ENCODE measurements at places on chromosomes 6 and 20.

- peak; percentile 45 for DNase-seq
Observed at GRCh38 chr6:106334646-106335448, 9.3 kb upstream of the ATG5 start.

GRCh38 chr20:22452442-22453011 lies 131.8 kb downstream of the FOXA2 start:
- no peak for DNase-seq

- DNase-seq = no peak
Observed at GRCh38 chr20:63094767-63095499, 88.2 kb upstream of the BHLHE23 start.

DNA sequence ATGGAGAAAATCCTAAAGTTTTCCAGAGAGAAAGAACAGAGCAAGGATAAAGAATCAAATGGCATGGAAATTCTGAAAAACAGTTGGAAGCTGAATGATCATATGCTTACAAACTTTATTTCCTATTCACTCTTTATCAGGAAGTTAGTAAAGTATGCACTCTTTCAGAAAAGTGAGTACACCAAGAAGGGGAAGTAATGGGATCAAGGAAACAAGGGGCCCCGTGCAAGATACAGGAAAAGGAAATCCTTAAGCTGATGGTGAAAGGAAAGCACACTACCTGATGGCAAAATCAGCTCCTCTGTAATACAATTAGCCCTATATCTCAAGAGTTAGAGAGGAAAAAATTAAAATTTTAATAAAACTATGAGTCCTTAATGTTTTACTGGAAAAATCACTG lies 14.0 kb downstream of the CALHM6 start:
- DNase-seq = no peak

DNA sequence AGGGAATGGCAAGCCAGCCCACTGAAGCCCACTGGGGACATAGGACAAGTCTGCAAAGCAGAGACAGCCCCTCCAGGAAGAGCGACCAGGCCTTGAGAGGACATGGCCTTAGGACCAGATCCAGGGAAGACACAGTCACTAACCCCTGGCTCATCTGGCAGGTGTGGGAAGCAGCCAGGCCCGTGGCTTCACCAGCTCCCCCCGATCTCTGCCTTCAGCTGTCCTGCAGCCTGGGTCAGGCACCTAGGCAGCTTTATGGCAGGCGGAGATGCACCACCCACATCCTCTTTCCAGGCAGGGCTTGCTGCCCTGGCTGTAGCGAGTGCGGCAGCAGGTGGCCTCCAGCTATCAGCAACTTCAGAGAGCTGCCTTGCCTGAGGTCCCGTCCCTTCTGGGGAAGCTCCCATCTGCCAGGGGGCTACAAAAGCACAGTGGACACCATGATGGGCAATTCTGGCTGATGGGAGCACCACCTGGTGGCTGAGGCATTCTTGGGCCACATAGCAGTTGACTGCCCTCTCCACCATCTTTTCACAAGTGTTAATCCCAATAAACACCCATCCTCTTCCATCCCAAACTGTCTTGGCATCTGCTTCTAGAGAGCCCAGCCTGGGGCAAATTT lies 85.8 kb downstream of the DZANK1 start:
- no peak for DNase-seq

Measured in fibroblast of skin of right quadriceps (primary cell).